ENCODE measurements at places on chromosomes 7 and 10.

GRCh38 chr7:97064972-97065587 lies 40.4 kb upstream of the DLX5 start:
- DNase-seq = no peak

DNA sequence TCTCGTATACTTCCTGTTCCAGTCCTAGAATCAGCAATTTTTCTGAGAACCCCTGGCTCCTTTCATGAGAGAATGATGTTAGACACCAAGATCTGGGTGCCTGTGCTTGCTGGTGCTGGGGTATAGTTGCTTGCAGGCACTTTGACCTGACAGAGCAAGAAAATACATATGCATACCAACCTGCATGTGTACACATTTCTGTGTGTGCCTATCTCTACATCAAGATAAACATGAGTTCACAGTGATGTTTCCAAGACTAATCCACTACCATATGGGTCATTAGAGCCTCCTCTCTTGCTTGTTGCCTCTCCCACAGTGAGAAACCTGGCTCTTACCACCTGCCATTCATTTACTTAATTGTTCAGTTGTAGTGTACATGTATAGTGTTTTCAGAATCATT lies 229.1 kb upstream of the IGFBP3 start:
- DNase-seq = no peak

DNA sequence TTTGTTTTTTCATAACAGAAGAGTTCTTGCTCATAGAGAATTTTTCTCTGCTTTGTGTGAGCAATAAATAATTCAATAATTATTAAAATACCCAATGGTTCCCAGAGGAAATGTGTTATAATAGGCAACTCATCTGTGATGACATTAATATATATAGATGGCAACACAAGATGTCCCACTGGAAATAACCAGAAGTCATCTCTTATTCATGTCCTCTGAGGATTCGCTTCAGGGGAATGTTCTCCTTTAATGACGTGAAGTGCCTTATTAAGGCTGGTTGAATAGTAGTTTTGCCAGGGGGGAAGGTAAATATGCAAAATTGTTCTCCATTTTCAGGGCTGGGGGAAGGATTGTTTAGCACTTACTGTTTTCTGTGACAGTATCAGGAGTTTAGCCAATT lies 3.1 kb downstream of the SLC39A12 start:
- no peak for DNase-seq

DNA sequence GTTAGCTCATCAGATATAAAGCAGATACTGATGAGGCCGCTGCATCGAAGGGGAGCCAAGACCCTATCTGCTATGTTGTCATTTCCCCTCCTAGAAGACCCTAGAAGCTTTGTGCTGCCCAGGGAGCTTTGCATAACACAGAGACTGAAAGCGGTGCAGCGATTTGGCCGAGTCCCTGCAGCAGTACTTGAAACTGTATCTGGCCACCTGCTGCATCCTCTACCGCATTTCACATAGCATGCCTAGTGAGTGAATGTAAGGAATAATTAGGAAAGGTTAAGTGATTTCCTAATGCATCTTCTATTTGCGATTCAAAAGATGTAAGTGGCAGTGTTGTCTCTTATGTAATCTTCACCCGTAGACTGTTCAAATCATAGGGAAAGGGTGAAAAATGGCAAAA lies 106.7 kb downstream of the LRMDA start:
- DNase-seq = no peak

DNA sequence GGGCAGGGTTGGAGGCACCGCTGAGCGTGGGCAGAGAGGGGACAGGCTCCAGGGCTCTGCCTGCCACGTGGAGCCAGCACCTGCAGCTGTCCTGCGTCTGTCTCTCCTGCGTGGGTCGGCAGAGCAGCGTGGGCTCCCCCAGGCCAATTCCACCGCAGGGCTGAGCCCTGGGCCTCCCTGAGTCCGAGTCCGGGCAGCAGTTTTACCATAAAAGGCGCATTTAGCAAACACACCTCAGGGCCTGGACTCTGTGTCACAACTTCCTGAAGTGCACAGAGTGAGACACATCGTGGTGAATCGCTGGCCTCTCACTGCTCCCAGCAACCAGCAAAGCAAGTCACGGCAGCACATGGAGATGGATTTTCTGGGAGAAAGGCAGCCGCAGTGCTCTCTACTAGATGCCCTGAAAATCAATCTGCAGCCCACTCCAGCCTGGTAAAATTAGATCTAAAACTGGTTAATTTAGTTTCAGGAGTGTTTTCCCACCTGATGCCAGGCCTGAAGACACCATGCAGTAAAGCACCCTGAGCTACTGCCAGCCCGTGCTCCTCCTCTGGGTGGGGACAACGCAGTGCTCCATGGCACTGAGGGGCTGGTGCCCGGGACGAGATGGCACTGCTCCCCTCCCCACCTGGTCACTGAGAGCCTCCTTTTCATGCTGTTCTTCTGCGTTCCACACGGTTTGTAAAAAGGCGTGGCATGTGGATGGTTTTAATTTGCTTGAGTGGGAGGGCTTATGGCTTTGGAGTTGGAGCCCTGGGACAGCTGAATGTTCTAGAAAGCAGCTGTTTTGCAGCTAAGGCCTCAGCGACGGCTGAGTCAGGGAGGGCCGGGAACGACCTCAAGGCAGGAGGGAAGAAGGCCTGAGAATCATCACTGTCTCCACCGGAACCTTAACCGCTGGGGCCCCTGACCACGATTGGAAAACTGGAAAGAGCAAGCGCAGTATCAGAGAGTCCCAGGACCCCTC lies 336.9 kb downstream of the ADARB2 start:
- DNase-seq = no peak

All from ovary (tissue), 10 donors.